ENCODE measurements at places on chromosomes 2 and 18.

DNA sequence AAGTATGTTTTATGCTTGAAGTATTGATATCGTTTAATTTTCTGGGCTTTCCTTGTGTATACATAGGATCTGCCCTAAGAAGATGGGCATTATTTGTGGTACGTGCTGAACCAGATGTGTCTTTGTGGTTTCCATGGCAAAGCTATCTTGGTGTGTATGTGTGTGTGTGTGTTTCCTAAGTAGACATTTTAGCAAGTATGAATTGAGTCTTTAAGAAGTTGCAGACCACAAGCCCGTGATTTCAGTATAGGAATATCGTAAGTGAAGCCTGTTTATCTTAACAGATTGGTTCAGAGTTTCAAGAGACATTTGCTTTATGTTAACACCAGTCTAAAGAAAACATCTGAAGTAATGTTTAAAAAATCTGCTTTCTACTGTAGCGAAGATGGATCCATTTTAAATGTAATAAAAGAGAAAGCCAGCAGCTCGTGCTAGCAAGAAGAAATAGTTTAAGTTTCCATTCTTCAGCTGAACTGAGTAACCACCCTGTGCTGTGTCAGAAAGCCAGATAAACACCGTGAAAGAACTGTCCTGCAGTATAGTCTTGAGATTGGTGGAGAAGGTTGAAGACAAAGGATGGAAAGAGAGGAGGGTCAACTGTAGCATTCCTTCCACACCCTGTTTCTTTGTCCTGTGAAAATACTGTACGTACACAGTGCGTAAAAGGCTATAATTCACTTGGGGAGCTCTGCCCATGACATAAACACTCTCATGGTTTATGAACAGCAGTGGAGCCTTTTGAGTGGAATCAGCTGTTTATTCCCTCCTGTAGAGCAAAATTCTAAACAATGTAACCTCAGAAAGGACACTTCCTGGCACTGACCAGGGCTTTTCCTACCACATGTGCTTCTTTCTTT is 91.9 kb upstream of the FOSL2 start:
- DNase-seq = no peak

GRCh38 chr2:180412219-180412618 is 405.1 kb upstream of the CWC22 start:
- no peak for DNase-seq

DNA sequence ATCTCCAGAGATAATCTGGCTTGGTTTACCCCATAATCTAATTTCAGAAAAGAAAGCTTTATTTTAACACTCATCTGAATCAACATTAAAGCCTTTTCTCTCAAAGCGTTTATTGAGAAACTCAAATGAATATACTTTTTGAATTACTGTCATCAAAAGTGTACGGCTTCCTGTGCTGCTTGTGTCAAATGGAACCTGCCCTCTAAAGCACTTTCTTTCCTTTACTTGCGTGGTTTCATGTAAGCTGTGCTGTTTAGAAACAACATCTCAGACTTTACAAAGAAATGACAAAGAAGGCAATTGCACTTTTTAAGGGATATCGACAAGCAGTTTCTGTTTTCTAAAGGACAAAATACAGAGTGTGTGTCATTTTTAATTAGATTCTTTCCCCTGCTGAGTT is 35.1 kb downstream of the CYBRD1 start:
- no peak for DNase-seq

DNA sequence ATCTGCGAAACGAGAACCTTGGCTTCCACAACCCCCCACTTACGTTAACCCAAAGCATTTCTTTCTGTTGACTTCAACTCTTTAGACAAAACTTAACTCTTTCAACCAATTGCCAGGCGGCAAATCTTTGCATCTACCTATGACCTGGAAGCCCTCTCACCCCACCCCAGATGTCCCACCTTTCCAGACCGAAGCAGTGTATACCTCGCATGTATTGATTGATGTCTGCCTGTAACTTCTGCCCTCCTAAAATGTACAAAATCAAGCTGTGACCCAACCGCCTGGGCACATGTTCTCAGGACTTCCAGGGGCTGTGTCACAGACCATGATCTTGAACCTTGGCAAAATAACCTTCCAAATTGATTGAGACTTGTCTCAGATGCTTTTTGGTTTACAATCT is 12.3 kb downstream of the AQP12B start:
- DNase-seq = no peak

- no peak for DNase-seq
Observed at GRCh38 chr2:69716555-69717120, 25.3 kb upstream of the ANXA4 start.

GRCh38 chr2:237389831-237390230 is 24.1 kb downstream of the COL6A3 start:
- no peak for DNase-seq

- DNase-seq = no peak
Observed at GRCh38 chr2:138329591-138329990, 172.0 kb upstream of the SPOPL start.

GRCh38 chr2:70957798-70958197 is 20.6 kb upstream of the ANKRD53 start:
- no peak for DNase-seq

GRCh38 chr2:1837022-1837421 is 92.7 kb upstream of the PXDN start:
- DNase-seq = no peak

GRCh38 chr2:54551123-54551756 is 95.1 kb downstream of the SPTBN1 start:
- DNase-seq = no peak

- no peak for DNase-seq
Observed at GRCh38 chr2:8144131-8144631, 537.7 kb upstream of the ID2 start.

DNA sequence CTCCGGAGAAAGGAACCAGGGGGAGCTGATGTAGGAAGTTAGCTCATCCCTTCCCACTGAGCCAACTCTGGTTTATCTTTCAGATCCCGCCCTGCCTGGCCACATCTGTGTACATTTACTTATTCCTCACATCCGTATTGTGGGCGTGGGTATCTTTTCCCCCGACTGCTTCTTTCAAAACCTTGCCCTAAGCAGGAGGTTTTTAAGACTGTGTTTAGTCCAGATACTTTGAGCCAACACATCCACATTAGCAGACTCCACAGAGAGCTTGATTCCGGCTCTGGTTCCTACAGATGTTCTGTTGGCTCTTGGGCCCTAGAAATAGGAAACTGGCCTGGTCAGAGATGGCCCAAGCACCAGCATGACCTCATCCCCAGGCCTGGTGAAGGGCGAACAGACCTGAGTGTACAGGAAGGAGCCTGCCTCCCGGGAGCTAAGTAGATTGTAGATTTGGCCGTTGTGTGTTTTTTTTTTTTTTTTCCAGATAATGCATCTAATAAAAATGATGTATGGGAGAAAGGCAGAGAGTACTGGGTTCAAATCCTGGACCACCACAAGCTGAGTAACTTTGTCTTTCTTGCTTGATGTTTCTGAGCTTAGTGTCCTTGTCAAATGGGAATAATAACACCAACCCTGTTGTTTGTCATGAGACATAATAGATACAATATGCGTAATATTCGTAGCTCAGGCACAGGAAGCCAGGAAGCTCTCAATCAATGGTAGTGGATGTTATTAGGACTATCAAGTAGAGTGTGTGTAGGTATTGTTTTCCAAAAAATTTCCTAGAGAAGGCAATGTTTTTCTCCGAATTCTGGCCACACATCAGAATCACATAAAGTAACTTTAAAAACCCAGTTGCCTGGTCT is 92.3 kb downstream of the PRKCE start:
- peak; percentile 55 for DNase-seq

DNA sequence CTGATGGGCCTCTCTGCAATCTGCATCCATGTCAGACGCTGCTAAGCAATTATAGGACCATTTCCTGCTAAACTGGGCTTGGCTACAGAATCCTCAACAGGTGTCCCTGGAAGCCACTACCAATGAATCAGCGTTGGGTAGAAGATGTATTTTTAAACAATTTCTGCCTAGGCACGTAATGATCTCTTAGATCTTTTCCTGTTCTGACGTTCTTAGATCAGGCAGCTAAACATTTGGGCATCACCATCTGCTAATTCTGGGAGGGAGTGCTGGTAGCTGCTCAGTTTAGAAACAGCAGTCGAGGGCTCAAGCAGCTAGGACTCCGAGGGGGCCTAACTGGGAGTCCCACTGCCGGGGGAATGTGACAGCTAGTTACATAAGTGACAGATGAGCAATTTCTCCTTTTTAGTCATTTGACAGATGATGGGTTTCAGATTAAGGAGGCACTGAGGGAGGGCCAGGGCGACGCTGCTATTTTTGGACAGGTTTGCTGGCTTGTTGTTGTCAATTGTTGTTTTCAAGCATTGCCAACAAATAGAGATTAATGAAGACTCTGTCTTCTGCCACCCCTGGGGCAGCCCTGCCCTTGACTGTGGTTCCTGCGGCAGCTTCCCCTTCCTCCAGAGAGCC is 92.7 kb downstream of the MRO start:
- DNase-seq = no peak

GRCh38 chr2:170144761-170145160 is 33.2 kb upstream of the MYO3B start:
- no peak for DNase-seq

DNA sequence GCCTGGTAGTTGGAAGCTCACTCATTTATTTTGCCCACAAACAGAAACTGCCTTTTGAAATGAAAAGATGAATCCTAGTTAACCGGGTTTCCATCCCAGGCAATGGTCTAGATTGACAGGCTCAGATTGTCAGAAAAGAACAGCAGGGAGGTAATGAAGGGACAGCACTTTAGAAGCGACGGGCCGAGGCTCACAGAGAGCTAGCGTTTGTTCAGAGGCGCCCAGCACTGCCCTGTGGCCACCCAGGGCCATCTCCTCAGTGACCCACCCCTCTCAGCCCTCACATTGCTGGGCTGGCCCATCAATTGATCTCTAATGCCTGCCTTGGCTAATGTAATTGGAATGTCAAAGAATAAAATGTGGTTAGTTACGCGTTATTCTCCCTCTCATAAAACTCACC is 304.8 kb downstream of the CDCA7 start:
- no peak for DNase-seq

DNA sequence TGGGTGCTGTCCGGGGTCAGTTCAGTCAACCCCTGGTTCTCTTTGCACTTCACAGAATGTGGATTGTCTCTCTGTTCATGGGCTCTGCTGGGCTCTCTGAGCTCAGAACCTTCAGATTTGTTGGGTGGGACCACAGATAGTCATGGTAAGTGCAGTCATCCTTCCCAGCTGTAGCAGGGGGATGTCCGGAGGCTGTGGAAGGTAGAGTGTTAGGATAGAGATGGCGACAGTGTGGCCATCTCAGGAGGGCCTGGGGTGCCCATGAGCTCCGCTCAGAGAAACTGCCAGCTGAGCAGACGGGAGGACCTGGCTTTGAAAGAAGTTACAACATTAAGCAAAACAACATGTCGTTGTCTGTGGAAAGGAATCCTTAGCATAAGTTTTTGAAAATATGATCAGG is 149.8 kb downstream of the FAM210A start:
- no peak for DNase-seq

DNA sequence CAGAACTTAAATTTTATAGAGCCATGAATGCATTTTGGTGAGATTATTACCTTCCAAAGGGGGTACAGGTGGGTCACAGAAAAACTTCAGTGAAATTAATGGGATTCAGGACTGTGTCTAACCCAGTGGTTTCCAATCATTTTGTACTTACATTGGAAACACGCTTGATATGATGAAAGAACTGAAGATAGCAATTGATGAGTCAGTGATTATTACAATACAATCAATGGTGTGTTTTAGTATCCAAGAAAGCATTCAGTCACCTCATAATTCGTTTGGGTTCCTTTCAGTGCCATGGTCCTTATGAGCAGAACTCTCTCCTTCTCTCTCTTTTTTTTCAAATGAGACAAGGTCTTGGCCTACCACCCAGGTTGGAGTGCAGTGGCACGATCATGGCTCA is 66.5 kb upstream of the IGFBP5 start:
- DNase-seq = no peak

GRCh38 chr2:207184348-207184747 is 18.6 kb upstream of the KLF7 start:
- DNase-seq = no peak

DNA sequence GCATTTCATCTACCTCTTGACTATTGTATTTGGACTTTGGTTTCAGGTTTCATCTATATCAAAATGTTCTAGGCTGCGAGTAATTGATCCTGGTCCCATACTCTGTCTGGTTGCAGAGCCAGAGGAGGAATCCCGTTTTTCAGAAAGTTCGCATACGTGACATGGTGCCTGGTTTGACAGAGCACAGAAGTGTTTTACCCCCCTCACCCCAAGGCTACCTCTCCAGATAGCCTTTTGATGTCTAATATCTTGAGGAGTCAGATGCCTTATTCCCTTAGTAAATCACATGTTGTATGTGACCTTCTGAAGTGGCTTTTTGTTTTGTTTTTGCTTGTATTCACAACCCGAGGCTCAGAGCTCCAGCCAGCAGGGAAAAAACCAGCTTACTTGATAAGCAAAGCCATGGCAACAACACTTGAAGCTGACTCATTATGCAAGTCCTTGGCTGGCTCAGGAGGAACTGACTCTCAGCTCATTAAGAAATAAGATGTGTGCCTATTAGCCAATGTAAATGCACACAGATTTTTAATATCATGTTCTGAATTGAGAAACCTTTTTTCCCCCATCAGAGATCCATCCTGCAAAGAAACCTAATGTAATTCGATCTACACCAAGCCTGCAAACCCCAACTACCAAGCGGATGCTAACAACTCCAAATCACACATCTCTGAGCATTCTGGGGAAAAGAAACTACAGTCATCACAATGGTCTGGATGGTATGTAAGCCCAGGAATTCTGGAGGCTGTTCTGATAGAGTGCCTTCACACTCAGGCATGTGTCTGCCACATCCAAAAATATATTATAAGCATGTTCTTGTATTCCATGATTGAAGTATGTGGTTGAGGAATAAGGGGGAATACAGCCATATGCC is 41.4 kb downstream of the OXER1 start:
- peak; percentile 69 for DNase-seq

DNA sequence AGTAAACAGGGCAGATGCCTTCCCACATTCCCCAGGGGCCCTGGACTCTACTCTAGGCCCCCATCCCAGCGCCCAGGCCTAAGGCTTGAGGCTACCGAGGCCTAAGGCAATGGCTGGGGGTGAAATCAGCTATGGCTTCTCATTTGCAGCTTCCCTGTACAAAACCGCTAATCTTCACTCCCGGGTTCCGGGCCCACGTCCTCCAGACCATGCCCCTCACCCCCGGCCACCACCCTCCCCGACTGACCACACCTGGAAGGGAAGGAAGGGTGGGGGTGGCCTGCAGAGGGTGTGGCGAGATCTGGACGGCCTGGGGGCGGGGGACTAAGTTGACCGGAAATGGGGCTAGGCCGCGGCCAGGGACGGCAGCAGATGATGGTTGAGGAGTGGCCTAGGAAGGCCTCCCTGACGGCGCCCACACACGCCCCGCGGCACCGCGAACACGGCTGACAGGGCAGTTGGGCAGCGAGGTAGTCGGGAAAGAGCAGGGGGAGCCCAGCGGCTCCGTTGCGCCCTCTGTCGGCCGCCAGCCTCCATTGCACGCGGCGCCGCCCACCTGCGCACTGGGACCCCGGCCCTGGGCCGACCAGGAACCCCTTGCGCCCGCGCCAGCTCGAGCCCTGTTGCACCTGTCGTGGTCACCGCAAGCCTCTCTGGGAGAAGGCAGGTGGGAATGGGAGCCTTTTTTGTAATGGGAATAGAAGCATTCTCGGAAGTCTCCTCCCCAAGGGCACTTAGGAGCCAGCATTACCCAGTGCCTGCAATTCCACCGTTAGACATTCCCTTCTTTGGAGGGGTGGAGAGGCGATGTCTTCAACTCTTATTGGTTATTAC is 117.1 kb upstream of the STPG4 start:
- no peak for DNase-seq

- DNase-seq = no peak
Observed at GRCh38 chr18:11064727-11065460, 84.5 kb downstream of the PIEZO2 start.

Measured in skeletal muscle cell (primary cell).